Activated CD4-positive, alpha-beta T cell treated with anti-CD3 and anti-CD28 coated beads for 48 hours (primary cell): ENCODE measurements at places on chromosomes 7 and 10.

- DNase-seq: no peak
Observed at GRCh38 chr7:4772306-4772705, 3.1 kb upstream of the AP5Z1 start.

DNA sequence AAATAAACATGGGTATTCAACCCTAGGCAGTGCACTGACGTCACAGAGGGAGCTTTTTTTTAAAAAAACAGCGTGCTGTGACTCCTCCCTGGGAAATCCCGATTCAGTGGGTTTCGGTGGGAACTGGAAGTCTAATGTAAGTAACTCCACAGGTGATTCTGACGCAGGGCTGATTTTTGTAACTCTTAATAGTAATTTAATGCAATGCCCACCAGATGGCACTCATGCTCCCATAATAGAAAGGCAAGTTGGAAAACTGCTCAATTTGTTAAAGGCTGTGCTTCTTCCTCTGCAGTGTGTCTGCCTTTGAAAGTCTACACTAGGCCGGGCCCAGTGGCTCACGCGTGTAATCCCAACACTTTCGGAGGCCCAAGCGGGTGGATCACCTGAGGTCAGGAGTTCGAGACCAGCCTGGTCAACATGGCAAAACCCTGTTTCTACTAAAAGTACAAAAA, 10.9 kb upstream of the RSU1 start:
- peak; percentile 69 for DNase-seq

DNA sequence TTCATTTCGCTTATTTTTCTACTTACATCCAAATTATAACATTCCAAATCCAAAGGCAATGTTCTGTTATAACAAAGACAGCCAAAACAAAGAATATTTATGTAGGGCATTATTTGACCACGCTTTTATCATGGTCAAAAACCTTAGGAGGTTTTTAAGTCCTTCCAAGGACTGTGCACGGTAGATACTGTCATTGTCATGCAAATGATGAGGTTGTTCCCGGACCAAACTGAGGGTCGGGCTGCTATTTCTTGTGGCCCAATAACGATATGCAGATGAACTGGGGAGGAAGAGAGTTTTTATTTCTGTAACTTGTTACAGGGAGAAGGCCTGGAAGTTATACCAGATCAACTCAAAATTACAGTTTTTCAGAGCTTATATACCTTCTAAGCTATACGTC, 56.6 kb upstream of the STEAP4 start:
- no peak for DNase-seq

- no peak for DNase-seq
Observed at GRCh38 chr10:76338187-76338586, 906.8 kb downstream of the LRMDA start.

DNA sequence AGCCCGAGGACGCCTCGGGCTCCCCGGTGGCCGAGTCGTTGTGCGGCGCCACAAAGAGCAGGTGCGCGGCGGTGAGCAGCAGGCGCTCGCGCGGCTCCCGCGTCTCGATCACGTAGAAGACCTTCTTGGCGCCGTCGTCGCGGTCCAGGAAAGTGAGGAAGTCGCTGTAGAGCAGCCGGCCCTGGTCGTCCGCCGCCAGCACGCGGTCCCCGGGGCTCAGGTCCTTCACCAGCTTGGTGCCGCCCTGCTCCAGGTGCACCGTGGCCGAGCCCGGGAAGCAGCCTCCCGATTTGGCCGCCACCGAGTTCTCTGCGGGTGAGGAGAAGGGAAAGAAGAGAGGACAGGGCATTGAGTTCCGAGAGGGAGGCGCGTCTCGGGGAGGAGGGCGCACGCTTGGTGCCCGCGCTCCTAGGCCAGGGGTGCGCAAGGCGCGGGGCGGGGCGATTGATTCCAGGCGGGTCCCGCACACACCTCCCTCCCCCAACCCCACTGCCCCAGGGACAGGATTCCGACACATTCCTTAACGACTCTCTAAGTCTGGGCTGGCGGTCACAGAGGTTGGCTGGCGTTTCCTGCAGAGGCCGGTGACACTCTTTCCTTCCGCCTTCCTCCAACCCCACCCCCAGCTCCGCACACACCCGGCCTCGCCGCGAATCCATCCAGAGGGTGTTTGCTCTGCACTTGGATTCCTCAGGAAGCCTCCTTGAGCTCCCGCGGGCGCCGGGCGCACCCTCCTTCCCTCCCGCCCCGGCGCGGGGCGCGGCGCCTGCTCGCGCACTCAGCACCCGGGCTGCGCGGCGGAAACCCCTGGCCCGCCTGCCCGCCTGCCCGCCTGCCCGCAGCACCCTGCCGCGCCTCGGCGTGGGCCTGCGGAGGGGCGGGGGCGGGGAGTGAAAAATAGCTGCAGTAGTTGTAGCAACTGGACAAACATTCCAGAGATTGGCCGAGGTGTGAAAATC, 8.6 kb downstream of the SHH start:
- peak; percentile 38 for DNase-seq

GRCh38 chr7:43557831-43558495, 24.9 kb upstream of the STK17A start:
- DNase-seq: no peak

GRCh38 chr7:78220754-78221153, 422.2 kb downstream of the PHTF2 start:
- DNase-seq: no peak
